ENCODE measurements at places on chromosomes 5 and 9.

DNA sequence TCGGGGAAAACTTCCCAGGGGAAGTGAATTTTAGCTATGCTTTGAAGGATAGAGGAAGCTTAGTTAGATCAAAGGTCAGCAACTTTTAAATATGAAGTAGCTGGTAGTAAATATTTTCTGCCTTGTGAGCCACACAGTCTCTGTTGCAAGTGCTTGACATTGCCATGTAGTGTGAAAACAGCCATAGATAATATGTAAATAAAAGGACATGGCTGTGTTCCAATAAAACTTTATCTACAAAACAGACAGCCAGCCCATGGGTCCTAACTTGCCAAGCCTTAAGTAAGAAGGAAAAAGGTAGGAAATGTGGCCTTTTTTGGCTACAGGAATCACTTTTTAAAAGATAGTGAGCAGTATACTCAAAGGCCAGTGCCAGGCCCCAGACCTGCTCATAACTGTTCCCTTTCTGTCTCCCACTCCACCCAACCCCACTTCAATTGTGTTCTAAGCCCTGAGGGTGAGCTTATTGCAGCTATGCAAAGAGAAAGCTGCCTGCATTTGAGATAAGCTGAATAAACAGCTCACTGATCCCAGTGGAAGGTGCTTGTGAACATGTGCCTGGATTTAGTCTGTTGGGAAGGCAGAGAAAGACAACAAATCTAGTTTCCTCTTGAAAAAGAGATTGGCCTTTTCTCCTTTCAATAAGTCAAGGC, 113.0 kb upstream of the TRIM32 start:
- DNase-seq, result no peak

DNA sequence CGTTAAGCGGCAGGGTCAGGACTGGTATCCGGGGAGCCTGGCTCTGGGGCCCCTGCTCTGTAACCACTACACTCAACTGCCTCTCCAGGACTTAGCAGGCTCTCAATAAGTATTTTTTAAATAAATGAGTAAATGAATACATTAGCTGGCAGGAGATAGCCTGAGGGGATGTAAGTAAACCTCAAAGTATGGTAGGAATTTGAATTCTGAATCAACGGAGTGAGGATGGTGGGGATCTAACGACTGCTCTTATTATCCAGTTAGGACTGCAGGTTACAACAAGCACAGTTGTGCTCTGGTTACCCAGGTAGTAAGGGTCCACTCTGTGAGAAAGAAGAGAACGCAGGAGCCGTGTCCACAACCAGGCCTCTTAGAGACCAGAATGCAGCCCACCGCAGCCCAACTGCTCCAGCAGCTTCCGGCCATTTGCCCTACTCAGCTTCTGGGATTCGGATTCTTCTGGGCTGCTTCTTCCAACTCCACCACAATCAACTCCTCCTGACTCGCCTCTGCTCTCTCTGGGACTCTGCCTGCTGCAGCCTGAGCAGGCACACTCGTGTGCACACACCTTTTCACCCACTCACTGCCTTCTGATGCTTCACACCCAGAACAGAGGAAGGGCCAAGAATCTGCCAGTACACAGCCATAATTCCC, 52.6 kb downstream of the MED27 start:
- DNase-seq, result no peak

- no peak for DNase-seq
These were observed 80.4 kb downstream of the CAAP1 start for GRCh38 chr9:26812217-26812616.

DNA sequence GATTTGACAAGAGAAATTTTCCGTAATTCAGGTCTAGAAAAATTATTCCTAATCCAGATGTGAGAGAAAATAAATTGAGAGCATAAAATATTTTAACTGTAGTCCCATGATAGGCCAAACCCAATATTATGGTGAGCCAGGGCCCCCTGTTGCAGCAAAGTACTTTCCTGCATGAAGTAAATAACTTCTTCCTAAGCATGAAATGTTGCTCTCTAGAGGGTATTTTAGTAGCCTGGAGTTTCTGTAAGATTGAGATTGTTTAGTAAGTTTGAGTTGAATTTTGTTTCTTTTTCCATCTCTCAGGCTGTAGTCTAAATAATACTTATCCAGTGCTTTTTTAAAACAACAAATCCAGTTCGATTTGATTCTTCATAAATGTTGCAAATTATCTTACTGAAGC, 317.5 kb upstream of the MPDZ start:
- no peak for DNase-seq

GRCh38 chr9:79489261-79490000, 82.3 kb upstream of the TLE4 start:
- DNase-seq, result no peak

DNA sequence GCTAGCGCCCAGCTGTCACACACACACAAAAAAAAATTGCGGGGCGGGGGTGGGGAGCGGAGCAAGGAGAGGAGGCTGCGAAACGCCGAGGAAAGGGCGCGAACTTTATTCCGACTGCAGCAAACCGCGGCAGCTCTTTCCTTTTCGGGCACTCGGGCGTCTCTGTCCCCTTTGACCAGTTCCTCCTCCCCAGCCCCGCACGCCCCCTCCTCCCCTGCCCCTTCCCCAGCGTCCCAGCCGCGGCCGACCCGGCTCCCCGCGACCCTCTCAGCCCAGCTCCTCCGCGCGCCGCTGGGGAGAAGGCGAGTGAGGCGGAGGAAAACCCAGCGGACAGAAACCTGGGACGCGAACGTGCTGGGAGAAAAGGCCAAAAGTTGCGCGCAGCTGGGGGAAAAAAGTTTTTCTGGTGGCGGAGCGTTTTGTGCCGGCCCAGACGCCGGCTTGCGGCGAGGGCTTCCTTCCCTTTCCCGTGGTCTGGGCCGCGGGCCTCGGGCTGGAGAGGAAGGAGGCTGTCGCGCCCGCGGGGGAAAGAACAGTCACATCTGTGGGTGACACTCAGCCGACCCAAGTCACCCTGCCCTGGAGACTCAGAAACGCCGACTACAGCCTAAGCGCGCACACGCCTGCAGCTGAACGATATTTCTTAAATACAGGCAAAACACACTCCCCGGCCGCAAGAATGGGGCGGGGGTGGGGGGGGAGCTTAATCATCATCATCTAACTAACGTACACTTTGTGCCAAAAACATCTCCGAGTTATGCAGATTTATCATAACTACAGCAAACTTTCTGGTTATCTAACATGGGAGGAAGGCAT, 1.1 kb upstream of the BNC2 start:
- DNase-seq, result no peak

DNA sequence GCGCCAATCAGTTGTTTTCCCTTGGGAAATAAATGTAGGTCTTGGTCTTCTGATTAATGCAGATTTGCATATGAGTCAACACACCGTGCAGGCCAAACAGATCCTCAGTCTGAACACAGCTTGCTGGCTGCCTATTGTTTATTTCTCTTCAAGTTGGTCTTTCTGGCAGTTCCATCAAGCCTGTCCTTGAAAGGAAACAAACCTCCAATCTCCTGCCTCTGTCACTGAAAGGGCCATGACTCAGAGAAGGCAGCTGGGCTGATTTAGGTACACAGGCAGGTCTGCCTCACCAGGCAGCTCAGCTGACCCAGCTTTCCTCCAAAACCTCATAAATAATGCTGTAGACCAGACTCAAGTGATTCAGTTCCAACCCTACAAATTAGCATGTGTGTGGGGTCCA, 175.9 kb downstream of the MAN2A1 start:
- no peak for DNase-seq
